ENCODE measurements at places on chromosomes 5 and 9.
A peak's percentile ranks its signal among the peaks of the same experiment; 100 is the strongest.

DNA sequence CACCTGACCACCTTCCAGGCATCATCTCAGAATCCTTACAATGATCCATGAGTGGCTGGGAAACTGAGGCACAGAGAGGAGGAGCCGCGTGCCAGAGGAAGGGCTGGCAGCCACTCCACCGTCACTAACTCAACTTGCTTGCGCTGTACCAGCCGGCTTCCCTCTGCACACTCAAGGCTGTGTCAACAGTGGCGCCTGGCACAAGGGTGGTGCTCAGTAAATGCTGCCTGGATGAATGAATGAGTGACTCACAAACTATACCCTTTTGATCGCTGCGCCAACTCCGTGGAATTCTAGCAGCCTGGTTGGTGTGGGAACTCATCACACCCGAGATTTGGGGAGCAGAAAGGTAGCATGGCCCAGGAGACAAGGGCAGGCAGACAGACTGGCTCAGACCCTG, 21.9 kb downstream of the PRRX2 start:
- DNase-seq: no peak

GRCh38 chr9:2863831-2864230, 19.9 kb upstream of the PUM3 start:
- DNase-seq: no peak

DNA sequence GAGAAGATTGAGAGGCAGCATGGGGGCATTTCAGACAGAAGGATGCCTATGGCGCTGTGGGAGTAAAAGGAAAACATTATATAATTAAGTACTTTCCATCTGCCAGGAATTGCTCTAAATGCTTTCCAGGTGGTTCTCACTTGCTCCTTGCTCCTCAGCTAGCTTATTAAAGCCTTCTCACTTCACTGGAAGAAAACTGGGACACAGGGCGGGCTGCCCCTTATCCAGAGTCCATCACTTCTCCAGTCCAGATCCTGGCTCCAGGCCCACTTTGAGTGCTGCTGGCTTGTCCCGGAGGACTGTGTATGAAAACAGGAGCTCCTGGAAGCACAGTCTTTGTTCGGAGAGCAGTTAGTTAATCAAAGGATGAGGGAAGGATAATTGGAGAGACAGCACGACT, 409.9 kb upstream of the ADAMTS16 start:
- DNase-seq: no peak

- no peak for DNase-seq
Measured at GRCh38 chr5:174314261-174314660, 268.8 kb downstream of the NSG2 start.

- no peak for DNase-seq
Measured at GRCh38 chr5:173662581-173663351, 46.3 kb upstream of the BOD1 start.

- DNase-seq: no peak
Measured at GRCh38 chr9:5767968-5768932, 64.7 kb downstream of the ERMP1 start.

DNA sequence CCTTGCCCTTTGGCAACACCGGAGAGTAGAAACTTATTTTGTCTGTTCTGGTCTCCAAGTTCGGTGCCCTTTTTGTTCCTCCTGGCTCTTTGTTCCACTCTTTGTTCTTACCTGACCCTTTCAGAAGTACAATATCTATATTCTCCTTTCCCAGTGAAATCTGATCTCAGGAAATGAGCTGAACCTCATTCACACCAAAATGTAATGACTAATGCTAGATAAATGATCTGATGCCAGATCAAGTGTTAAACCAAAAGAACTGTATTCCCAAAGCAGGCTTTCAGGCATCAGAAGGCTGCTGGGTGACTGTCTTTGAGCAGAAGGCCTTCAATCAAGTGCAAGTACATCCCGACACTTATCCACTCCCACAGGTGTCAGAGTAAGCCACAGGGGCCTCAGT, 156.4 kb downstream of the SPOCK1 start:
- DNase-seq: no peak

- DNase-seq: no peak
Measured at GRCh38 chr5:3100921-3101551, 349.6 kb upstream of the IRX2 start.

- no peak for DNase-seq
Measured at GRCh38 chr9:91555132-91555531, 131.5 kb upstream of the NFIL3 start.

- DNase-seq: no peak
Measured at GRCh38 chr9:134495881-134496412, 145.7 kb upstream of the COL5A1 start.

DNA sequence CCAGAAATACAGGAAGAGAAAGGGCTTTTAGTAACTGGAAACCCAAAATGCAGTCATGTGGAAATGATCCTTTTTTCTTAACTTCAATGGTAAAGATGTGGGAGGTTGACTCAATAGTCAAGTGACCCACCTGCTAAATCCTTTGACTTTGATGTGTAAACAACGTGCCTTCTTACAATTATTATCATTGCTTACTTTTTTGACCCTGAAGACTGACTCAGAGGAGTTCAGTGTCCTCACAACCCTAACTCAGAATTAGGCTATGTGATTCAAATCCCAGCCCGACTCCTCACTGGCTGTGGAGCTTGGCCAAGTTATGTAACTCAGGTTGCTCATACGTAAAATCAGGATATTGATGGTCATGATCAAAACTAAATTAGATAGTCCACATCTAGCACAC, 27.9 kb downstream of the ANXA1 start:
- DNase-seq: no peak

GRCh38 chr9:14653511-14653910, 39.7 kb downstream of the ZDHHC21 start:
- no peak for DNase-seq

DNA sequence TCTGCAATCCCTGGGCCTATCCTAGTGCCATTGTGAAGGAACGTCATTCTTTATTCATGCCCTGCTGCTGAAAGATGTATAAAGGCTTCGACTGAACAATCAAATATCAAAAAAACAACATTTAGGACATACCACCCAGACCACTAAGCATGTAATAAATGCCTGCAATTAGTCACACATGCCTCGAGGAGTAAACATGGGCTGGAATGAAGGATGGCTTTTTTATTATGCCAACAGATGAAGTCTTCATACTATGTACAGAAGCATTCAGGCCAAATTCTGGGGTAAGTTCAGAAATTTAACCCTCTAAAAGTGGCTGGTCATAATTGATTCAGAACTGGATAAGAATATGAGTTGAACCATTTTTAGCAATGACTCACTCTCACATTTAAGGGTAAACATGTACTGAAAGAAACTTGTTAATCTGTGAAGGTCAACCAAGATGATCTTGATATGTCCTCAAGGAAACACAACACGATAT, 38.1 kb downstream of the FAM240B start:
- DNase-seq: peak; percentile 23

DNA sequence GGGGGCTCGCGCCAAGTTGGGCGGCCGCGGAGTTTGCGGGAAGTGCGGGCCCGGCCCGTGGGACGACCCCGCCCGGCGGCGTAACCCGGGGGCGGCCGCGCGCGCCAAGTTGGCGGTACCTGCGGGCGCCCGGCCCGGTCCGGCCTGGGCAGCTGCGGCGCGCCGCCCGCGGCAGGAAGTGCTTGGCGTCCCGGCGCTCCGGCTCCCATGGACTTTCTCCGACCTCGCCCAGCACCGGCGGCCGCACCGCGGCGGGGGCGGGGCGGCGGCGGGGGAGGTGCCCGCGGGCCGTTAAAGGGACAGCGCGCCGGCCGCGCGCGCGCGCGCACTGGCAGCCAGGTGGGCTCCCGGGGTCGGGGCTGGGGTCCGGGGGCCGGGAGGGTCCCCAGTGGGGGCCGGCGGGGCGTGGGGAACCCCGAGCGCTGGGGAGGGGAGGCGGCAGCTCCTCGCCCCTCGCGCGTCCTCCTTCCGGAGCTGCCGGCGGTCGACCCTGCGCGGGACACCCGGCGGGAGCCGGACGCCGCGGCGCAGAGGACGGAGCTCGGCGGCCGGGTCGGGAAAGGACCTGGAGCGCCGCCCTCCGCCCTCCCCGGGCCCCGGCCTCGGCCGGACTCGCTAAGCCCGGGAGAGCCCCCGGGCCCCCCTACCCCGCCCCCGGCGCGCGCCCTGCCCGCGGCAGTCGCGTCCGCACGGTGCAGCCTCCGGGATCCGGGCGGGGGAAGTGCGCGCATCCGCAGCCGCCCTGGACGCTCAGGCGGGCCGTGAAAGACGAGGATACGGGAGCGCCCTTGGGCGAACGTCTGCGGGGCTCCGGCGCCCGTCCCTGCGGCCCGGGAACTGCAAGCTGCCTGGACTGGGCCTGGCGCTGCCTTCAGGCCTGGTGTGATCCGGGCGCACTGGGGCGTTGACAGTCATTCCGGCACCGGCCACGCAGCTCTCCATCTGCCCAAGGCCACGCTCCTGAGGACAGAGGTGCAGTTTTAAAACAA, at the start of gene NACC2:
TSS of gene NACC2 (minus strand) at position 220 of the 989 bp plus-strand sequence. CDS start 44,768 bp downstream, outside the sequence.
- peak; percentile 63 for DNase-seq

GRCh38 chr5:7261049-7261448, 134.9 kb upstream of the ADCY2 start:
- peak; percentile 49 for DNase-seq

DNA sequence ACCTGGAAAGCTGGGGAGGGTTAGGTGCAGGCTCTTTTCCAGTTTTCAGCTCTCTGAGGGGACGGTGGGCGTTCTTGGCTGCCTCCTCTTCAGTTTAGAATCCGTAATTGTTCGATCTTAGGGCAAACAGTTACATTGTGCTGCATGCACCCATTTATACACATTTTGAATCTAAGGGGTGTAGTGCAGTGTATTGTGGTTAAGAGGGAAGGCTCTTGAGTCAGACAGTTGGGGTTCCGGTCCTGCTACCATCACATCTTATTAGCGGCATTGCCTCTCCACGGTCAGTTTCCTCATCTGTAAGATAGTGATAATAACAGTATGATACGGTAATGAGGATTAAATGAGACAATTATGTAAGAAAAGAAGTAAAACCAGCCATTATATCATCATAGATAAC, 625 bp downstream of the EXOSC2 start:
- no peak for DNase-seq

GRCh38 chr9:71744754-71745521, 23.4 kb downstream of the CEMIP2 start:
- no peak for DNase-seq

- DNase-seq: no peak
Measured at GRCh38 chr5:1471997-1472963, 27.0 kb upstream of the SLC6A3 start.

DNA sequence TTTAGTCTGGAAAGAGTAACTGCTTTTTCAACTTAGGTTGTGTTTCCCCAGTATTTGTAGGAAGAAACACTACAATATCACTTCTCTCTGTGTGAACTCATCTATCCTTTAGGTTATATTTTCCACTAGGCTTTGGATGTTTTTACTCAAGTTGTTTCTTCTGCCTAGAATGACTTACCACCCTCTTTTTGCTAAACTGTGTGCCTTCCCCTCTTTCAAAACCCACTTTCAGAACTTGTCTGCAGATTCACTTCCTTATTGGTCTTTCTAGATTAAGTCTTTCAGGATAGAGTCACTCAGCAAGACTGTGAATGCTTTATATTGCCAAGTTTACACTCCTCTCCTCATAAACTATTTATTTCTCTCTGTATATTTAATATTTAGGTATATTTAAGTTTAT, 14.2 kb upstream of the CAST start:
- DNase-seq: no peak

DNA sequence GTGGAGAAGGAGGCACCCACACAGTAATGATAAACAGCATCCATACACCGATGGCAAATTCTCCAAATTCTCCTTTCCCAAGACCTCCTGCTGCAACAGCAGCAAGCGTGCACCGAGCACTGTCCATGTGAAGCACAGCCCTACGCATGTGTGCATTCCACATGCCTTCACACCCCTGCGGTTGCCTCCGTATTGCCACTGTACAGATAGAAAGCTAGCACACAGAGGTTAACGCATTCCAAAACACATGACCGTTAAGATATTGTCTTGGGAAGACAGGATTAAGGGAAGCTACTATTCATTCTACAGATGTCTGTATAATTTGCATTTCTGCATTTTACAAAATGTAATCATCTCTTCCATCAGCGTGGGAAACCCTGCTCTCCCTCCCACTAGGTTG, 6.6 kb downstream of the FLT4 start:
- no peak for DNase-seq

GRCh38 chr9:92965061-92965758, 17.9 kb downstream of the FGD3 start:
- no peak for DNase-seq

GRCh38 chr9:77756449-77756848, 108.3 kb upstream of the GNA14 start:
- DNase-seq: no peak

- DNase-seq: no peak
Measured at GRCh38 chr9:36101916-36102741, 34.4 kb upstream of the GLIPR2 start.

- peak; percentile 55 for DNase-seq
Measured at GRCh38 chr5:131671994-131672655, 37.1 kb upstream of the RAPGEF6 start.

GRCh38 chr9:38289236-38289865, 103.2 kb upstream of the ALDH1B1 start:
- DNase-seq: no peak

DNA sequence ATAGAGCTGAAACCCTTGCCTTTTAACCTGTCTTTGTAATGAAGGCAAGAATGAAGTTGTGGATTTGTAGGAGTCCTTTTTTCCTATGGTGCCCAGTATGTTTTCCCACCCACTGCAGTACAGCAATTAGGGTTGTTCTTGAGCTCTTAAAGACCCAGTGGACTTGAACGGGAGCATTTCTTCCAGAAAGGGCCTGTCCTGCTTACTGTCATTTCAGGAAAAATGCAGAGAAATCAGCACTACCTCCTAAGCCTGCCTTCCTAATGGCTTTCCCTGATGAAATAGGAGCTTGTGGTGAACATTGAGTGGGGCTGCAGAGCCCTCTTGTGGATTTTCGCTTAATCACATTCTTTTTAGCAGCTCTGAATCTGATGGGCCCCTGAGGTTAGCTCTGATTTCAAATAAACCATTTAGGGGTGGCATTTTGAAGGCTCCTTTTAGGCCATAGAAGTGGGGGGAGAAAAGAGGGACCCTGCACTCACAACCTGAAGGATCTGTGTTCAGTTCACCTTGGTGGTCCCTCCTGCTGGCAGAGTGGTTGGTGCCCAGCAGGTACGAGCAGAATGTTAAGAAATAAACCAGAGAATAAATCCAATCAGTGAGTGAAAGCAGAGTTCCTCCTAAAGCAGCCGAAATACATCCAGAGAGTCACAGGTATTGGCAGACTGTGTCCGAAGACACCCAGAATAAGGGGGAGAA, 188.0 kb upstream of the KLF9 start:
- peak; percentile 64 for DNase-seq

GRCh38 chr5:119451561-119451960, 736 bp upstream of the HSD17B4 start:
- DNase-seq: no peak
